ENCODE measurements at places on chromosomes 2 and 18.

- DNase-seq: no peak
Measured at GRCh38 chr2:101657787-101658186, 39.7 kb upstream of the MAP4K4 start.

DNA sequence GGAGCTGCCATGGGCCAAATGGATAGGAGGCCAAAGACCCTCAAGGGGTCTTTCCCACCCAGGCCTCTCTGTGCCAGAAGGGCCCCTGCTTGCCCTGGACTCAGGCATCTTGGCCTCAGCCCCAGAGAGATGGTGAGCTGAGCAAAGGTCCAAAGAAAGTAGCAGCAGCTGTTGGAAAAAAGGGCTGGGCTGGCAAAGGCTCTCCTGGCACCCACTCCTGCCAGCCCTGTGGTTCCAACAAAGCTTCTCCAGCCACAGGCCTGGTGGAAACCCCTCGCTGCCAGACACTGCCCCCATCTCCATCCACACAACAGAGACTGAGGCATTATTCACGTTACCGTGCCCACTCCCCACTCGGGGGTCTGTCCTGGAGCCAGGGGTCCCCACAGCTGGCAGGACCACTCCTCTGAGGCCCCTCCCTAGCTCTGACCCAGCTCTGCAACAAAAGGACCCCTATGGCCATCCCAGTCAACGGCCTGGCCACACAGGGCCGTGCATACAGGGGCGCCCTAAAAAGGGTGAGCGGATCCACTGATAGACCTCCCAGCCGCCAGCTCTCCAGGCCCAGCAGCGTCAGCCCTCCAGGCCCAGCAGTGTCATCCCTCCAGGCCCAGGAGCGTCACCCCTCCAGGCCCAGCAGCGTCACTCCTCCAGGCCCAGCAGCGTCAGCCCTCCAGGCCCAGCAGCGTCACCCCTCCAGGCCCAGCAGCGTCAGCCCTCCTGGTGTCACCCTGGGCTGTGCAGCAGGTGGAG lies 10.1 kb downstream of the BIN1 start:
- no peak for DNase-seq

DNA sequence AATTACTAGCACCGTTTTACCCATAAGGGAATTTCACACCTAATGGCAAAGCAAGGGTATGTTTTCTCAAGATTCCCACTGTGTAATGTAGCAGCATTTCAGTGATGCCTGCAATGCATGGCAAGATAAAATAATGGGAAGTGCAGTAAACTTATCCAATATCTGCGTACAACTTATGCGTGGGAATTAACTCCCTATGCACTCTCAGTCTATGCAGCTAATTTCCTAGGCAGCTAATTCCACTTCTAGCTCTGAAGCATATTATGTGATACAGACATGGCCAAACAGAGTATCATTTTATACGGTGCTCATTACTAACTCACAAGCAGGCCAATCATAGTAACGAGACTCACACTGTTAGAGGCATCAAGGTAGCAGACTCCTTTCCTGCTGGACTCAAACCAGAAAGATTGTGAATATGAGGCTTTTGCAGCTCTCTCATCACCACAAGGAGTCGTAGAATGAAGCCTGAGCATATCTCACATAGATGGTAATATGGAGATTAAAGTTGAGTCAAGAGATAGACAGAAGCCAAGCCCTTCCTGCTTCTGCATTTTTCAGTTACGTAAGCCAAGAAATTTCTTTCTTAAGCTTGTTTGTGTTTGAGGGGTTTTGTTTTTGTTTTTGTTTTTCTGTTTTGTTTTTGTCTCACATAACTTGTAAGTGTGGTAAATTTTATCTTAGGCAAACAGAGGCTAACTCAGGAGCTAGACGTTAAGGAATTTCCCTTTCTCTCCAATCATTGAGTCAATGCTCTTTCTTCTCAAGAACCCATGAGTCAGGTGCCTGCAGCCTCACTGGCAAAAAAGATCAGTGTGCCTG lies 34.8 kb upstream of the ITGAV start:
- peak; percentile 38 for DNase-seq

DNA sequence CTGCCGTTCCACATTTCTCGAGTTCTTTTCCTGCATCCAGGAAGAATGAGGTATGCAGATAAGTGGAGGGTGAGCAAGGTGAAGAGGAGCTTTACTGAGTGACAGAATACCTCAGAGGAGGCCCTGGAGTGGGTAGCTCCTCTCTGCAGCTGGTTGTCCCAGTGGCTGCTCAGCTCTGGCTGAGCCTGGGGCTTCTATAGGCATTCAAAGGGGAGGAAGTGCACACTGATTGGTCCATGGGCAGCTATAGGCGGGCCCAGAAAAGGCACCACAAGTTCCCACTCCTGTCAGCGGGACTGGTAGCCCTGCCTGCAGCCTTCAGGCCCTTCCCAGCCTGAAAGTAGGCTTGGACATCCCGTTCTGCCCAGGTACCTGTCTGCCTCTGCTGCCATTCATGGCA lies 94.7 kb downstream of the DOK6 start:
- no peak for DNase-seq

GRCh38 chr2:70202236-70202806 lies 11.5 kb upstream of the C2orf42 start:
- DNase-seq: no peak

DNA sequence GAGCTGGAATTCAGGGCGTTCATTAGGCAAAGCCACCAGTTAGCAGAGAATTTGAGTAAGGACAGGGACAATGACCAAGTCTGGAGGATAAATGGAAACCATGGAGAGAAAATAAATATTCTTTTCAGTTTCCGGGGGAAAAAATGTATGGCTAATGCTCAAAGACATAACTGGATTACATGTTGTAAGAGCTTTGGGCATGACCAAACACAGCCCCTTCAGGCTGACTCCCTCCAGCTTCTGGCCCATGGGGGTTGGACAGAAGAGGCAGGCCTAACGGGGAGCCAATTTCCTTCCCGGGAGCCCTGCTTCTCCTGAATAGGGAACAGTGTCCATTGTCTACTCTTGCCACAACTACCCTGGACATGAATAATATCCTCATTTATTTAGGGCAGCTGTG lies 39.5 kb upstream of the FOXI3 start:
- no peak for DNase-seq

- DNase-seq: no peak
Measured at GRCh38 chr2:201630577-201630976, 12.7 kb downstream of the TMEM237 start.

- DNase-seq: peak; percentile 69
Measured at GRCh38 chr2:161223139-161223732, 63.0 kb downstream of the TANK start.

DNA sequence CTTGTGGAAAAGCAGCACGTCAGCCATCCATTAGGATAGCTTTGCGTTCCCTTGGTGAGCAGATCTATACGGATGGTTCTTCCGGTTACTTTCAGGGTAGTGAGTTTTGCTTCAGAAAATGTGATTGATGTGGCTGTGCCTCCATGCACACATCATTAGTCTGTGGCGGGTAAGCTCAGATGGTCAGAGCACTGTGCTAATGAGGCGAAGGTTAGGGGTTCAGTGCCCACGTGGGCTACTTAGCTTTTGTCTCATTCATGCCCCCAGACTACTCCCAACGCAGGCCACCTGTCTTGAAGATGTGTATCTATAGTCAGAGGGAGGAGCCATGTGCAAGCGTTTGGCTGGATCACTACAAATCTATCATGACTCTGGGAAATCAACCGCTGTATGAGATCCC lies 322.8 kb upstream of the POU3F3 start:
- DNase-seq: no peak

DNA sequence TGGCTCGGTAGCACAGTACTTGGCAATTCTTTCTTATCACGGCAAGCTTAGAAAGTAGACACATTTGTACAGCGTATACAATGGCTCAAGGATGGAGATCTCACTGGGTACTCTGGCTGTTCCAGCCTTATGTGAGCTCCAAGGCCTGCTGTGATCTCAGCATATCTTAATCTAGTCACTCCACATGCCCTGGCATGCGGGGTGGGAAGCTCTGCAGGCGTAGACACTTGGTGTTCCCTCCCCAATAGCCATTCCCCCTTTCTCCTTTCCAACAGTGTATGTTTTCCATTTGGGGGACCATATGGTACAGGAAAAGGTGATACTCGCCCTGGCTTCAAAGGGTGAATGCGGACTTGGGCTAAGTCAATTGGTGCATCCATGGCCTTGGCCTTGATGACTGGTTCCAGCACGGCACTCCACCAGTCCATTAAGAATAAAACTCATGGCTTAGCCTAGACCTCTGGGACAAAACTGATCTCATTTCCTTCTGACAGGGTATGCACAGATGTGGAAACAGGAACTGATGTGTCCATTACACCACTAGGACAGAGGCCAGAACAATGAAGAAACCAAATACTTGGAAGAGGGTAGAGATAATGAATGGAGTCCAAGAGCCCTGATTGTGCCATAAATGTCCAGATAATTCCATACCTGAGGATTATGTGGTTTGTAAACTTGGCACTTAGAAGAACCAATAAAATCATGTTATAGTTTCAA lies 28.4 kb downstream of the TGIF1 start:
- peak; percentile 20 for DNase-seq

GRCh38 chr2:227889336-227889735 lies 17.9 kb downstream of the DAW1 start:
- DNase-seq: no peak

GRCh38 chr2:46076251-46076650 lies 221.0 kb upstream of the EPAS1 start:
- peak; percentile 72 for DNase-seq

GRCh38 chr2:12721566-12722446 lies 5.1 kb downstream of the TRIB2 start:
- DNase-seq: no peak

DNA sequence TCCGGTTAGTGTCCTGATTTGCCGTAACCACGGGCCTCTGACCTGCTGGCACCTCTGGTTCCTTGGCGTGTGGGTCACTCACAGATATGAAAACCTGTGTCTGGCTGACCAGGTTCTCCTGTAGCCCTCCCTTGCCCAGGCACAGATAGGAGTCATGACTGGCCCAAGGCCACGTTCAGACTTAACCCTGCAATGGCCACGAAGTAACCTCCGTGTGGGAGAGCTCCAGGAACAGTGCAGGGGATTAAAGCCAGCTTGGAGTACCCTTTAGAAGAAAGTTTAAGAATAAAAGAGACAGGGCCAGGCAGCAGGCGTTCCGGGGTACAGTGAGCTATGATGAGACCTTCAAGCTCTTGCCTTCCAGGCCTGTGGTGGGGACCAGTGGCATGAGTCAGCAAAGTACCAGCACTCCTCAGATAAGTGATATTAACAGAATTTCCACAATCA lies 25.5 kb downstream of the CENPO start:
- peak; percentile 52 for DNase-seq

DNA sequence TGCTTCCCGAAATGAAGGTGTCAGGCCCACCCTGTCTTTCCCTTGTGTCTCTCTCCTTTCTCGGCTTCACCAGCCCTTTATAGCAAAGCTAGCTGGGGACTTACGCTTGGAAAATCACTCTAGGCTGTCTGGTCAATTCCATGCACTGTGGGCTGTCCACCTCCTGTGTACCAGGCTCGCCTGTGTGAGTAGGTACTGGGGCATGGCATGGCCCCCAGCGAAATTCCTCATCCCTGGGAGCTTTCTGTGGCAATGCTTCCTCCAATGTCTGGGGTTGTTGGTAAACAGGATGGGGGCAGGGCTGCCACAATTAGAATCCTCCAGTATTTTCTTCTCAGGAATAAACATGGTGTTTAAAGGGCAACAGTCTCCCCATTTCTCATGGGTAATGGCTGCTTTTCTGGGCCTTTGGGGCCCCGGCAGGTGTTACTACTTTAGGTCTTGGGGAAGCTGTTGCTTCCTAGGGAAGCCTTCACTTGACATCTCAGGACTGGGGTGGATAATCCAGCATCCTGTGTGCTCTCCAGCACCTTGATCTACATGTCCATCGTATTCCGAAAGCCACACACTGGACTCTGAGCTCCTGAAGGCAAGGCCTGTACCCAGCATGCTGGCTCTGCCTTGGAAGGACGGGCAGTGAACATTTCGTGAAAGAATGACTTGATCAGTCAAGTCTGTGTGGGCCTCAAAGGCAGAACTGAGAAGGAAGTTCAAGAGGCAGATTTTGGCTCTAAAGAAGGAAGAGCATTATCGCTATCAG lies 21.1 kb downstream of the RHOB start:
- no peak for DNase-seq

- peak; percentile 42 for DNase-seq
Measured at GRCh38 chr2:229775614-229776313, 61.4 kb upstream of the DNER start.

DNA sequence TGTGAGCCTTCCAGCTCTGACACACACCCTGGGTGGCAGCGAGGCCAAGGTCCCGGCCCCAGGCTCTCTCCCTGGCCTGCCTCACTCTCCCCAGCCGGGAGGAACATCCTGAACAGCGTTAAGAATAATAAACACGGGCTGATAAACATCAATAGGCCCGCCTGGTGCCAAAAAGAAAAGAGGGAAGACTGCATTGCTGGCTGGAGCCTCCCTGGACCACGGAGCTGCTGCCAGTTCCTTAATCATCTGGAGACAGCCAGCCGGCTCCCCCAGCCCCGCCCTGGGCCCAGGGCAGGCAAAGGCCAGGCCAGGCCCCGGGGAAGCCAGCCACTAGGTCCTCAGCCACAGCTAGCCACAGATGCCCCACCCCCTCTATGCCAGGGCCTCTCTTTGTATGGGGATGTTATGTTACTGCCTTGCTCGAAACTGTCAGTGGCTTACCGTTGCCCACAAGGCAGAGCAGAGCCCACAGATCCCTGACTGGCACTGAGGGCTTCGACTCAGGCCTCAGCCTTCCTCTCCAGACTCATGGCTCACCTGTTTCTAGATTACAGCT lies 293.7 kb downstream of the DYSF start:
- DNase-seq: peak; percentile 42

DNA sequence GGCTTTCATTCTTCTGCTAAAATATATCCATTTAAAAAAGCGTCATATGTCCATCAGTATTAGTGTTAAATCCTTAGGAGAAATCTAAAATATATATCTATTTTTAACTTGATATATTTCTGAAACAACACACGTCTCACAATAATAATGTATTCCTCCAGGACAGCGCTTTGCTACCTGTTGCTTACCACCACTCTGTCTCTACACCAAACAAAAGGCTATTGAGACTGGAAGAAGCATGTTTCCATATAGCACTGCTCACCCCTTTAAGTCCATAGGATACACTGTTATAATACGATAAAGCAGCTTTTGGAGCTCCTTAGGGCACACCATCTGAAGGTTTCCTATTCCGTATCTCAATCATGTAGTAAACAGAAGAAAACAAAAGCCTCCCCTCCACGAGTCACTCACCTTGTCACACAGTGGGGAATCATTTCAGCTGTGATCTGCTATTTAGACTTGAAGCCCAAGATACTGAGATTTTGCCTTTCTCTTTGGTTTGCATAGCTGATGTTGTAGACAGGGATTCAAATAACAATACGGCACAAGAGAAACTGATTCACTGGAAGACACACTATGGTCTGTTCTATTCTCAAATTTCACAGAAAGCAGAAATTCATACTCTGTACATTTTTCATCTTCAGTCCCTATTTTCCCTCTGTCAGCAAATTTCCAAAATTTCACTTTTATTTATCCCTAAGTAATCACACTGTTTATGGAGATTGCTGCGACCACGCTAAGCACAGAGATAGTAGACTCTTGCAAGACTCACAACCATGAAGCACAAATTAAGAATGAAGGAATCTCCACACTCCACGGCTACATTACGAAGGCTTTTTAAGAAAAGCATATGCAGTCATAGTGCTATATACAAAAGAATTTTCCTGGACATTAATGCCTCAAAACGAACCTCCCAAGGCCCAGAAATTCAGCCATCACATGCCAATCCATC lies 187.1 kb downstream of the TCF4 start:
- peak; percentile 29 for DNase-seq
